Thymus (tissue), 14 donors: ENCODE measurements at places on chromosomes 1 and 21. TPM values are rescaled to one million over a fixed set of nuclear protein-coding genes. Genes with fewer than 3 reads are reported as not detected.

LMX1A gene
- total RNA-seq, result 0.05 TPM

C1orf116 gene
- total RNA-seq, result 0.05 TPM

TLCD4 gene
- total RNA-seq, result 1.5 TPM

TMEM240 gene
- 0.42 TPM for total RNA-seq

HRNR gene
- total RNA-seq, result under 0.01 TPM

ZBTB8A gene
- total RNA-seq, result 2.2 TPM

RUNX3 gene
- total RNA-seq, result 4.9 TPM

ADORA1 gene
- total RNA-seq, result 0.28 TPM

RBP7 gene
- total RNA-seq, result 4.2 TPM

OR2T4 gene
- not detected for total RNA-seq

SELE gene
- total RNA-seq, result 2.8 TPM
